ENCODE measurements at places on chromosomes 2 and 18.

DNA sequence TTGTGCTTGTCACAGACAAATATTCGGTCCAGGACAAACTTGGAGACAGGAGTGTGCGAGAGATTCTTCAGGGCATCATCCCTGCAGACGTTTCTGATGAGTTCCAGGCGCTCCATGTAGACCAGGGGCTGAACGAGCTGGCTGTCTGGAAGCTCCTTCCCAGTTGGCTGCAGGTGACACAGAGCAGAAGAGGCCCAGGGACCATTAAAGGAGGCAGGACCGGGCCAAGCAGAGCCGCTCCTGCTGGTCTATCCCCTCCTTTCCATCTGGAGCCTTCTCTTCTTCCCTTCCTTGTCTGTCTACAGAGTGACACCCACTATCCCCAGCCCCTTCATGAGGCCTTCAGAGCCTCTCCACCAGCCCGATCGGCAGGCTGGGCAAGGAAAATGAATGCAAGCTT is 19.5 kb downstream of the CHST10 start:
- DNase-seq, result no peak

DNA sequence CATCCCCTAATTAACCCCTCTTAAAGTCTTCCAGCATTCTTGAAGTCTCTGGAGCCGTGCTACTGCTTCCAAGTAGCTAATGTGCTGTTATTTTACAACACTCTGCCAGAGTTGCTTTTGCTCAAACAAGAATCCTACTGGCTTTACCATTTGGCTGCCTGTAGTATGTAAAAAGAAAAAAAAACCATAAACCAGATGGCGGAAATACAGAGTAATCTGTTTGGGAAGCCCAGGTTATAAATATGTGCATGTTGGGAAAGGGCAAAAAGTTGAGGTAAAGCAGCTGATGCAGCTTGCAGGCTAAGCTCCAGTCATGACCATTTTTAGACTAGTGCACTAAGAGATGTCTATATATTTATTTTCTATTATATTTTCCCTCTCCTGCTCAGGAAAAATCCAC is 313.2 kb upstream of the ETAA1 start:
- DNase-seq, result no peak

DNA sequence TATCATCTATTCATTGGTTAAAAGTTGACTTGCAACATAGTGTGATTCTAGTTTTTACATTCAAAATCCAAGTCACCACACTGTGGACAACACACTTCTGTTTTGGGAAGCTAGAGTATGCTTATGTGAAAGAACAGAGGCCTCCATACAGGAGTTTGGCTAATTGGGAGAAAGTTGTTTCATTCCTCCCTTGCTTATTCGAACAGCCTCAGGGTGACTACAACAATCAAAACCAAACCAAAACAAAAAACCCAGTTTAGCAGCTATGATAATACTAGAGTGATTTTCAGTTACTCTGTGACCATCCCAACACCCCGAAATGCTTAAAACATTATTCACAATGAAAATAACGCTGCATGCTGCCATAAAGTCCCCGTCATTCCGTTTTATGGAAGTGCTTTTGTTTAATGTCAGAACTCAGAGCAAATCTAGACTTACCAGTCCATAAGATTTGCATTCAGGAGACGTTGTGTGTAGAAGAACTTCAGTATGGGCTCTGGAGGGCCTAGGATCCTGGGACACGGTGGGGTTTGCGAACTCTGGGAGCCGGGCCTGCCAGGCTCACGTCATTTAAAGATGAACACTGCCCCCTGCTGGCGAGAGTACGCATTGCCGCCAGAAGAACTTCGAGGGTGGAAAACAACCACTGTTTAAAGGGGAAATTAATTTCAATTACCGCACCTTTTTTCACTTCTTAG is 111.4 kb downstream of the FTCDNL1 start:
- DNase-seq, result peak; percentile 73

- DNase-seq, result no peak
These were observed 43.0 kb downstream of the MYO5B start for GRCh38 chr18:50151926-50152325.

DNA sequence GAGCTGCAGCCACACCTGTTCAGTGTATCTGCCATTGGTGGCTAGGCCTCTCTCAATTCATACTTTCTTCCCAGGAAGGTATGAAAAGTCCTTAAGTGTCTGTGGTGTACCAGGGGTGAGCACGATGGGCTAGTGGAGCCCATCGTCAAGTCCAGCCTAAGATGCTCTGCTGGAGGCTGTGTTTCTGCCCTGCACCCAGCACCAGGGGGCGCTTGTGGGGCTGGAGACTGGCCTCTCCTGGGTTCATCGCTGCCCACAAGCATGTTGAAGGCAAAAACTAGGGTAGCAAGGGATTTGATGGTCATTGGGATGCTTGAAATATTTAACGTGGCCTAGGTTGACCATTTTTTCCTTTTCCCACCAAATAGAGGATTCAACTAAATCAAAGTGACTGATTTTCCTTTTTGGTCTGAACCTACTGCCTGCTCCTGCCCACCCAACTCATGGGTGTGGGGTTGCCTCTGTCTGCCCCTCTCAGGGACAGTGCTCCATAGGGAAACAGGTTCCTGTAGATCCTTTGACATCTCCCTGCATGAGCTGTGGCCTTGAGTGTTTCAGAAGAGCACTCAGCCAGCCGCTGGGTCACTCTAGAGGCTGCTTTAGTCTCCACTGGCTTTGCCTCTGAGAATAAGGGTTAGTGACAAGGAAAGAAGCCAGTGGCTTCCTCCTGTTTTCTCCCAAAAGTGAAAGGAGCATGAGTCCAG is 59.0 kb downstream of the TPGS2 start:
- DNase-seq, result no peak

DNA sequence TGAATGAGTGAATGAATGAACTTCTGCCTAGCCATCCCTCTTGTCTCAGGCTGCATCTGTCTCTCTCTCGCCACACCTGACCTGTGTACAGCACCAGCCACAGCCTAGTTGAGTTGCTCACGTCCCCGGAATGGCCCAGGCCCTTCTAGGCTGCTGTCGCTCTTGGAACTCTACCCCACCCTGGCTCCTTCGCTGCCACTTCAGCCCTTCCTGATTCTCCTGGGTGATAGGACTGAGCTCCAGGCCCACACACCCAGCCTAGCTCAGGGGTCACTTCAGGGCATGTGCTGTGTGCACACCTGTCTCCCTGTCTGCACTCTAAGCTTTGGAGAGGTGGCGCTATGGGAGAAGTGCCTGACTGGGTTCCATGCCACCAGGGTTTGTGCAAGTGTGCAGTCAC is 236.6 kb downstream of the GLI2 start:
- DNase-seq, result no peak

DNA sequence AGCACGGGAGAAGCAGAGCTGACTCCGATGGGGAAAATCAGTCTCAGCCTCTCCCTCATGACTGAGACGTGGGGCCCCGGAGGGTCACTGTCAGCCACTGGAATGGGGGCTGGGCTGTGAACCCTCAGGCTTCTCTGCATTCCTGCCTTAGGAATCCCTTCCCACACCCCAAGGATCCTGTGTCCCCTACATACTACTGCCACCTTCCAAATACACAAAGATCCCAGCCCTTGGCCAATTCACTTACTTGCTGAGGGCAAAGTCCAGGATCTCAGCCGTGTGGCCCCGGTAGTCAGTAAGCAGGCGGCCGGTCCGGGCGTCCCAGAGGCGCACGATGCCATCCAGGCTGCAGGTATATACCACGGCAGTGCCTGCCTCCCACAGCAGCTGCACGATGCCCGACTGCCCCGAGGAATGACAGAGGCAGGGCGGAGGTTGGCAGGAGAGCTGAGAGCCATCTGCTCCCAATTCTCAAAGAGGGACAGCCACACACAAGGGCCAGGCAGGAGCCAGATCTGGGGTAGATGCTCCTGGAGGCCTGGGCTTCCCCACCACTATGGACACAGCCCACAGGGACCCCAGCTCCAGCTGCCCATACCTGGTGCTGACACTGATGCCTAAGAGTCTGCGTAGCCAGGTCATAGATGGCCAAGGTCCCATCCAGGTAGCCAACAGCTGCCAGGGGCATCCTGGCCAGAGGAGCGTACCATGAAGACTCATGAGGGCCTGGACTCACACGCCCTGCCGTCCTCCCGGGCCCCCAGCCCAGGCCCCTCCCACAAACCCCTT is 4.2 kb downstream of the GPBAR1 start:
- no peak for DNase-seq

GRCh38 chr18:79071503-79072210 is 2.5 kb downstream of the ATP9B start:
- no peak for DNase-seq

- no peak for DNase-seq
These were observed 301.6 kb downstream of the CYP26B1 start for GRCh38 chr2:71846072-71846471.

DNA sequence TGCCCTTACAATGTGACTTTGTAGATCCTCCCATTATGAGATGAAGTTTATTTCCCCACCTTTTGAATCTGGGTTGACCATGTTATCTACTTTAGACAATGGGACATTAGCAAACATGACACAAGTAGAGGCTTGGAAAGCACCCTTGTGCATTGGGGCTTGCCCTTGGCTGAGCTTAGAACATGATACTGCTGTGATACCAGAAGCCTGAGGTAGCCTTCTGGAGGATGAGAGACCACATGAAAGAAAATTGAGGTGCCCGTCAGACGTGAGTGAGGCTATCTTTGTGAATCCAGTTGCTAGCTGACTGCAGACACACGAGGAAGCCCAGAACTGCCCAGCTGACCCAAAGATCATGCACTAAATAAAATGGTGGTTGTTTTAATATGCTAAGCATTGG is 341.2 kb downstream of the CYP26B1 start:
- DNase-seq, result no peak

- no peak for DNase-seq
These were observed 152.5 kb downstream of the DTNA start for GRCh38 chr18:34862561-34862960.

DNA sequence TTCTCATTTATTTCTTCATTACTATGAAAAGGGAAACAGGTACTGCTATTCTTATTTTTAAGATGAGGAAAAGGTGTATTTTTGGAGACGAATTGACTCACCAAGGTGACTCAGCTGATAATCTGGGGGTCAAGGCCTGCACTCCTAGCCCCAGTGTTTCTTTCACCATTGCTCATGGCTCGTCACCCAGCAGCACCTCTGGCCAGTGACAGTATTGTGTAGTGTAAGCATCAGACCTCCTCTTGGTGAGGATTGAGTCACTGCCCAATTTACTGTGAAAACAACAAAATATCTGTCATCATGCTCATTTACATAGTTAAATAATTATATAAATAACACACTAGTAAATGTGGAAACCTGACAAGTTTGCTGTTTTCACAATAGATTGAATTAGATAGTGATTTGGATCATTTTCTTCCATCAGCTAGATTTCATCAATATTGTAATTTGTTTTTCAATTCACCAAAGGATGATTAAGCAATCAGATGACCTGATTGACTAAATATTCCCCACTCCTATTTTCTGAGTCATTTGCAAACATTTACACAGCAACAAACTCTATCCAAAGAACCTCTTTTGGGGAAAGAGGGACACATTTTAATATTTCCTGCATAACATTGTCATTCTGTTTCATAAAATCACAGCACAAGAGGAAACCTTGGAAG is 492.8 kb upstream of the RAB12 start:
- no peak for DNase-seq

DNA sequence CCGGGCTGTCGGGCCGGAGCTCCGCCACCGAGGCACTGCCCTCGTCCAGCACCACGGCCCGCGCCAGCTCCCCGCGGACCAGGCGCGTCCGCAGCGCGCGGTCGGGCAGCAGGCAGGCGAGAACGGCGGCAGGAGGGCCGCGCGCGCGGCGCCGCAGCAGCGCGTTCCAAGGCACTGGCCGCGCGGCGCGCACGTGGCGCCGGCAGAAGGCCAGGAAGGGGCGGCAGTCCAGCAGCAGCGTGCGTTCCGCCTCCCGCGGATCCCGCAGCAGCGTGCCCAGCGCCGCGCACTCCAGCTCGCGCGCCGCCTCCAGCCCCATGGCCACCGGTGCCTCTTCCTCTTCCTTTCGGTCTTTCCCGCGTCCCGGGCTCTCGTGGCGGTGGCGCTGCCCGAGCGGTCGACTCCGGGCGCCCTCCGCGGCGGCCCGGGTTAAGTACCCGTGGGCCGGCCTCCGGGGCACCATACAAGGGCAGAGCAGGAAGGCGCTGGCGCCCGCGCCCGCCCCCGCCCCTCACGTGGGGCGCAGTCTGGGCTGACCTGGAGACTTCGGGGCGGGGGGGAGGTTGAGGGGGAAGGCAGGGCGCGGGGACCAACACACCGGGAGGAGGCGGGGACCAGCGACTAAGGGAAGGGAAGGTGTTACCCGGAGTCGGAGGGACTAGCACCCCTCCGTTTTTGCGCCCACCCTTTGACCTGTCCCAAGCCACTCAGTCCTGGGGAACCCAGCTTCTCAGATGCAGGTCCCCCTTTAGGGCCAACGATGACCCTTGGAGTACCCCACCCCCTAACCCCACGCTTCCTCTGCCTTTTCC is at the start of gene DUSP2:
Gene DUSP2, minus strand, starts transcription at position 405 of the 812 bp plus-strand sequence. Its CDS starts 86 bp downstream, at position 319.
- peak; percentile 87 for DNase-seq

DNA sequence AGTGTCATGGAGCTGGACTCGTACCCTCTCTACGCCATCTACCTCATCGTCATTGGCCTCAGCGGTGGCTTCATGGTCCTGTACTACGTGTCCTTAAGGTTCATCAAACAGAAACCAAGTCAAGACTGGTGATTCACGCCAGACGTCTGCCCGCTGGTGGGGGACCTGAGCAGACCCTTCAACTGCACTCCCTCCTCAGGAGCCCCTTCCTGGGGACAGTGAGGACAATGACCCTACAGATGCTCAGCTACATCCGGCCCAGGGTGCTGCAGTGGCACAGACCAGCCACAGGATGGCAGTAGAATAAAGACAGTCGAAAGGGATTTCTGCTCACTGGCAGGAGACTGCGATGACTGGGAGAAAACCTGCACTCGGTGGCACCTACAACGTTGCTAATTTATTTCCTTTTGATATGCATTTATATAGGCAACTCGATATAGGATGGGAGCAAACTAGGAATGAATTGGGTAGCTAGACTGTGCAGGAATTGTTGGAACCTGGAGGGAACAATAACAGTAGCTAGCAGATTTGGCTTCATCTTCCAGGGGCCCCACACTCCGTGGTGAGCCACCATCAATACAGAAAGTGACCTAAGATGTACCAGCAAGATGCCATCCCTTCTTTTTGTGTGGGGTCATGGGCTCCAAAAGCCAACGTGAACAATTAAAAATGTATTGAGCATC is 39.2 kb downstream of the ABCG8 start:
- peak; percentile 72 for DNase-seq

DNA sequence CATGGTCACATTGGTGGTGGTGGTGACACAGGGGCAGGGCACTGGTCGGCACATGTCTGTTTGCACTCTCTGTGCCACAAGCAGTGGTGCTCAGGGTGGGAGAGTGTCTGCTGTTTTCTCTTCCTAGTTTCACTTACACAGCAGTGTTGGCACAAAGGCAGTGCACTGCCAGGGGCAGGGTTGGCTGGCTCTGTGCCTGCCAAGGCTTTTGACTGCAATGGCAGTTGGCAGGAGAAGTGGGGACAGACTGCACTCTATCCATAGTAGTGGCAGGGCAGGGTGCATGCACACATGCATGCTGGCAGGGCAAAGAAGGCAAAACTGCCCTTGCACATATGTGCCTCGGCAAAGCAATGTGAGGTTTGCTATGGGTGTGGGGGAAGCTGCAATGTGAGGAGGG is 635.9 kb downstream of the SUCLG1 start:
- no peak for DNase-seq

GRCh38 chr2:85152895-85153294 is 19.7 kb downstream of the TCF7L1 start:
- no peak for DNase-seq

- no peak for DNase-seq
These were observed 243.4 kb downstream of the TGIF1 start for GRCh38 chr18:3693410-3693809.
